Omental fat pad (tissue), 4 donors: ENCODE measurements at places on chromosomes 6 and 20. TPM values are rescaled to one million over a fixed set of nuclear protein-coding genes. Genes with fewer than 3 reads are reported as not detected.

The OXT gene
- total RNA-seq = not detected

The SNAP91 gene
- total RNA-seq = 1.6 TPM

The GATA5 gene
- total RNA-seq = 1.4 TPM

The IMPG1 gene
- not detected for total RNA-seq

The PI3 gene
- total RNA-seq = 6.7 TPM

The SIRPB2 gene
- 35.0 TPM for total RNA-seq

The TBX18 gene
- 2.3 TPM for total RNA-seq

The UBE3D gene
- total RNA-seq = 6.9 TPM

The KIF6 gene
- total RNA-seq = 0.19 TPM

The HSPA1L gene
- 1.1 TPM for total RNA-seq

The CRISP3 gene
- total RNA-seq = not detected

The ADGRF1 gene
- total RNA-seq = not detected
